ENCODE measurements at places on chromosomes 2 and 18.

DNA sequence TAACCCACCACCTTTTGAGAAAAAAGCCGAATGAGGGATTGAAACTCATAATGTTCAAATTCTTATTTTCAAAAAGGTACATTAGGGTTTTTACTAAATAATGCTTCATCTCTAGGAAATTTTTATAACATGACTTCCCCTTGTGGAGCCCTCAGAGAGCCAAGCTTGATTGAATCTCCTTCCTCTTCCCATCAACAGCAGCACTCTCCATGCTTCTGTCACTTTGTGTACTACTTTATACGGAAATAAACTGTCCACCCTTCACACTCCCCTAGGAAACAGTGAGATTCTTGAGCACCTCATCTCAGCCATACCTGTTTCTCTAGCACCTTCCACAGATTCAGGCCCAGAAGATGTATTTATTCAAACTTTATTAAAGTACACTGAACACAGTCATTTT is 51.8 kb downstream of the TFPI start:
- no peak for DNase-seq

DNA sequence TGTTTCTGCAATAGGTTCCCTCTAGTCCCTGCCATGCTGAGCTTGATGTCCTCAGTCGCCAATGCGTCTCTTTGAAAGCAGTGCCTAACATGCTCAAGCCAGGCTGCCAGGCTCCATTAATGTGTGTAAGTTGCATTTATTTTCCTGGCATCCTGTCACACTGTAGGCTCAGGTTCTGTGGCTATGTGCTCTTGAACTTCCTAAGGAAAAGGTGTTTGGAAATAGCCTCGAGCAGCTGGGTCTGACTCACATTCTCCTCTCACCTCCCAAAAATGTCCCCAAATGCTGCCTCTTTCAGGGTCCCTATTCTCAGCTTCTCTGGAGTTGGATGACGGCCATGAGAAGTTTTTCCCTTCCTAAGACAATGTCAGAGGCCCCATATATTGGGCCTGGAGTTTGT is 58.0 kb upstream of the SLC14A2 start:
- no peak for DNase-seq

DNA sequence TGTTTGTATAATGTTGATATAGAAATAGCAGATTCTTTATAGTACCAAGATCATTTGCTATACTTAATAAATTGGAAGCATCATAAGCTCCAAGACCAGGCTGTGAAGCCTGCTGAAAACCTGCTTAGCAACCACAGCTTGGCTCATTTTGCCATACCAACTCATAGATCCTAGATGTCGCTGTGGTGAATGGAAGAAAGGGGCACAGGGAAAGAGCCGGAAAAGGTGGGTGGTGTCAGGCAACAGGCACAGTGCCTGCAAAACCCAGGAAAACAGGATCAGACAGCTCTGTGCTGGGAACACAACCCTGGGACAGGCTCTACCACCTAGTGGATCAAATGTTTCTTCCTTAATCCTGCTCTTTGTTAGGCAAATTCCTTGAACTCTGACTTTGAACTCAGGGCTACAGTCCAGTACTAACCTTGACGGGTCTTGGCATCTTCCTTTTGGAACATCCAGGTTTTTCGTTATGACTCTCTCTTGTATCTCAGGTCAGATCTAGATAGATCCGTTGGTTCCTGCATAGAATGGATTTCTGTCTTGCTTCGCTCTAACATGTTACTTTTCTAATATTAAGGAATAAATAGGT is 31.6 kb downstream of the TWSG1 start:
- DNase-seq = peak; percentile 40

GRCh38 chr2:16899958-16900357 is 234.3 kb upstream of the CYRIA start:
- DNase-seq = no peak

DNA sequence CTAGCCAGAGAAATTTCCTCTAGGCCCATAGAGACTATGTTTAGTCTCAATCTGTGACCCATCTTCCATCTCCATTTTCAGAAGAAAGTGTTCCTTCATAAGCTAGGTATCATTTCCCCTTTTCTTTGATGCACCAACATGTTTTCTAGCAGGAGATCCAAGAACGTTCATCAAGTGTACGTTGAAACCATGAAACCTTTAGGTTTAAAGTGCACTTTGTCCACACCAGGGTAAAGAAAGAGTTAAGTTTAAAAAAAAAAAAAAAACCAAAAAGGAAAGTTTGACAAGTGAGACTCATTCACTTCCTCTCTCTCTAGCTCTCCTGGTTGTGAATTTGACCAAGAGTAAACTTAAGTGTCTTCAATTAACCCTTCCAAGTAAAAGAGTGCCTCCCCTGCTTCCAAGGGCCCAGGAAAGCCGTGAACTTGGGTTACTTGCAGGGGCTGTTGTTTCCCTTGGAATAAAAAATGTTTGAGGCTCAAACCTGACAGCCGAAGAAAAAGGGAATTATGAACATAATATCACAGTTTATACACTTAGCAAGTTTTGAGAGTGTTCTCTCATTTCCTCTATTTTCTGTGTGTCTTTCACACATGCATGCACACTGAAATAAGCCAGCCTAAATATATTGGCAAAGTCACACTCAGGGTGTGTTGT is 56.7 kb downstream of the LBH start:
- no peak for DNase-seq

DNA sequence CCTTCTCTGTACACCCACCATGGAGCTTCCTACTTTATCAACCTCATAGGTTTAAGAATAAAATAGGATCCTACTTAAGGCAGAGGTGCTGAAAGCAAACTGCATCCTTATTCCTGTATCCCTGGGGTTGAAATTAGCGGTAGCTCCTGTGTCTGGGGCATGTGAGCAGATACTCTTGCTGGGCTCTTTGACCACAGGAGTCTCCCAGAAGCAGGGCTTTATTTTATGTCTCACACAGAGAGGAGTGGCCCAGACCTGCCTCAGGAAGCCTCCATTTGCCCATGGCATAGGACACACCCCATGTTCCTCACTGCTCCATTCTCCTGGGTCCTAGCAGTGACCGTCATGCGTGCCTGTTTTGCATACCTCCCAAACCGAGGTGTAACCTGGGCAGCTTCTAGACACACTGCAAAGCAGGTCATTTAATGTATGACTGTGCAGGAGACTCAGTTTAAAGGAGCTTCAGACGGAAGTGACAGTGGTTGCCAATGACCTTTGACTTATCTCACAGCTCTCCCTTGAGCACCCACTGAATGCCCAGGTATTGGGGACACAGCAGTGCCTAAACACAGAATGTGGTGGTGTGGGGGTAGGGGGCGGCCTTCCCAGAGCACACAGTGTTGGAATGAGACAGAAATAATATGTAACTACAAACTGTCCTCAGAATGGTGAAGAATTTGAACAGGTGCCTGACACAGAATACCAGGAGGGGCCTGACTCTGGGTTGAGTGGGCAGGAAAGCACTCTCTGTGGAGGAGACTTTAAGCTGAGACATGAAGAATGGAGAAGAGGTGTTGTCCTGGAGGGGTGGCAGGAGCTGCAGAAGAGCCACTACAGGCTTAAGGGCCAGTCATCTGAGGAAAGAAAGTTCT is 3.7 kb downstream of the TMEM37 start:
- no peak for DNase-seq

DNA sequence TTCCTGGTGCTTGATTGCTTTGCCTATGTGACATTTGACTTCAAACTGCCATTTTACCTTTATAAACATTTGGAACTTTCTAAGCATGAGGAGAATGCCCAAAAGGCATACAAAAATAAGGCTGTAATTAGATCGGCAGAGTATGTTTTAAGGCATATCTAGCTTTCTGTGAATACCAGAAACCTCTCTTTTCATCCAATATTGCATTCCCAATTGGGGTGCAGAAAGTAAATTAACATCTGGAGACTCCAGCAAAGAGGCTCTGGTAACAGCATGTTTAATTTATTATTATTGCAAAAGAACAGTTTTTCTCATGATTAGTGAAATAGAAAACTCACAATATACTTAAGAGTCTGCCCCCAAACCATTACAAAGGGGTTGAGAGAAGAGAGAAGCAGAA is 32.1 kb downstream of the FRZB start:
- DNase-seq = no peak

- DNase-seq = peak; percentile 36
These were observed 52.7 kb upstream of the KYNU start for GRCh38 chr2:142824756-142825155.

DNA sequence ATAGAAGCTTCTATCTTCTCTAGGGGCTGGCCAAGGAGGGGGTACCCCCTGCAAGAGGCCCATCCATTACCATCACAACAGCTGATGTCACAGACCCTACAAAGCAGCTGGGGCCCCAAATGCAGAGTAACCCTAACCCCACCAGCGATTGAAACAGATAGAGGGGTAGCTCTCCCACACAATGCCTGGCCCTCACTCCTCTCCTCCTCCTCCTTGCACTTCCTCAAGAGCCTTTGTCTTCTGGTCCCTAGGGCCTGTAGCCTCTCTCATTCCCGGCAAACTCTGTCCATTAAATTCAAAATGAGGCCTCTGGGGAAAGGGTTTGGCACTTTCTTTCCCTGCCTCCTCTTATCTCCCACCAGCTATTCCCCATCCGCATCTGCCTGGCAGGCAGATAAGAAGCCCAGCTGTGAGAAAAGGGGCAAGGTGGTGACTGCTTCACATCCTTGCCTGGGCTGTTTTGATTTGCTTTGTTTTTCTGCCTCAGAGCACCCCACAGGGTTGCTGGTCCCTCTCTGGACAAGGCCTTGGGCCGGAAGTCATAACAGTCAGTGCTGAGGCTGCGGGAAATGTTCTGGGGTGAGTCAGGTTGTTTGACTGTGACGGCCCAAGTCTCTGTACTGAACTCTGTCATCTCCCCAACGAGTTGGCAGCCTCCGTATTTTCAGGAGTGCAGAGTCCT is 26.1 kb upstream of the CYP26B1 start:
- peak; percentile 35 for DNase-seq

GRCh38 chr2:38909872-38910271 is 20.2 kb downstream of the ARHGEF33 start:
- DNase-seq = no peak

GRCh38 chr2:64919261-64919660 is 69.9 kb upstream of the SLC1A4 start:
- DNase-seq = no peak

GRCh38 chr2:30412684-30413570 is 34.1 kb upstream of the LCLAT1 start:
- DNase-seq = no peak

GRCh38 chr2:3132966-3133365 is 244.7 kb downstream of the EIPR1 start:
- no peak for DNase-seq

- DNase-seq = no peak
These were observed 66.5 kb upstream of the UGP2 start for GRCh38 chr2:63775191-63775590.

DNA sequence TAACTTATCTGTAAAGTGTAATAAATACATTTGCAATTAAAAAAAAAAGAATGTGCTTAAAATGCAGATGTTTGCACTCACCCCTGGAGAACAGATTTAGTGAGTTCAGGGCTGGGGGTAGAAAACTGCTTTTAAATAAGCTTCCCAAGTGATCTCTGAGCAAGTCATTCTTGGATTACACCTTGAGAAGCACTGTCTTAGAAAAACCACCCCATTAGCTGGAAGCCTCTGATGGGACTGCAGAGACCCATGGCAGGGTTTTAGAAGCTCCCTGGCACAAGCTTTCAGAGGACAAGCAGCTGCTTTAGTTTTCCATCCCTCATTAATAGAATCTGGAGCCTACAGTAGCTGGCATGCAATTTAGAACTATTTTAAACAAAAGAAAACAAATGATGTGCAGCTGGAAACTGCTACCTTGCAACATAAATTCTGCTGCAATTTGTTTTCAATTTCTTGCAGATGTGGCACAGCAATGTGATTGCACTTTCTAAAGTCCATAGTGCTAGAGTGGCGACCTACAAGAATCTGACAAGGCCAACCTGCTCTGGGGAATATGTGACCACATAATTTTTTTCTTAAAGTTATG is 141.5 kb downstream of the CDC42EP3 start:
- DNase-seq = peak; percentile 20

- no peak for DNase-seq
These were observed 9.1 kb downstream of the IDH1 start for GRCh38 chr2:208245746-208246145.

- no peak for DNase-seq
These were observed 263.8 kb downstream of the CYRIA start for GRCh38 chr2:16401761-16402300.

DNA sequence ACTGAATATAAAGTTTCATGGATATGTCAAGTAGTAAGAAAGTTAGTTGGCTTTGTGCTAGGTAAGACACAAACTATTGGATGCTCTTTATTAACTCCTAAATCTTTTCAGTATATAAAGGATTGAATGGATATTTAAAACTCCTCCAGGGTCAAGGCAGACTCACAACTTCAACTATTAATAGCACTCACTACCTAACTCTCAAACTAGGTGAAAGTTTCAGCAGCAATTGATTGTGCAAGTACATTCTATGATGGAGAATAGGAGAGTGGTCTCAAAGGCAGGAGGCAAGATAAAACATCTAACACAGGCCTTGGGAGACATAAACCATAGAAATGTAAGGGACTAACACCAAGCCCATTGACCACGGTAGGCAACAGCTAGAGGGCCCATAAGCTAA is 328.9 kb upstream of the CHAC2 start:
- DNase-seq = no peak

DNA sequence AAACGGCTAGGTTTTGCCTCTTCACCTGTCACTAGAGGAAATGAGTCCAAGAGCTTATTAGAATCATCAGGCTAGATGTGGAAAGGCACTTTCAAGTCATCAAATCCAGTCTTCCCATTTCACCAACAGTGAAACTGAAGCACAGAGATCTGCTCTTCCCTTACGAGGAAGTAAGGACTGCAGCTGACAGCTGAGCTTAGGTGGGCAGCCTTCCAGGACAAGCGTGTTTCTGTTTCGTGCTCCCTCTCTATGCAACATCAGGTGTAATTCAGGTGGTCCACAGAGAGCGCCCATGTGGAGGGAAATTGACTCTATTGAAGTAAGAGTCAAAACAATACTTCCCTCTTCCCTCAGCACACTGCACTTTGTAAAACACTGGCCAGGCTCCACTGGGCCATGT is 5.5 kb downstream of the CYRIA start:
- DNase-seq = no peak

DNA sequence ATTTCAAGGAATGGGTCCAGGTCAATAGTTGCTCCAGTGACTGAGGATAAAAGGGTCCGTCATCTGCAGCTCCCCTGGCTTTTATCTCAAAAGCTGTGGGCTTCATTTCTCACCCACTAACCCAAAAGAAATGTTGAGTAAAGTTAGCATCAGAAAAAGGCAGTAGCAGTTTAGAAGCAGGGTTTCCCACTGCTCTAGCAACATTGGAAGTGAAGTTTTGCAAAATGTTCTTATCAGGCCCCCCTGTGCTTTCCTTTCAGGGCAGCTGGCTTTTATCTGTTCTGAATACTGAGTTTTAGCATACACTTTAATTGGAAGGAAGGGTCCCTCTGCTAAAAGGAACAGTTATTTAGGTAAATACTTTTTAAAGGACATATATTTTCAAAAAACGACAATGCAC is 296.2 kb upstream of the RAB12 start:
- DNase-seq = no peak

- DNase-seq = no peak
These were observed 838.6 kb downstream of the MBD2 start for GRCh38 chr18:53385889-53386288.

DNA sequence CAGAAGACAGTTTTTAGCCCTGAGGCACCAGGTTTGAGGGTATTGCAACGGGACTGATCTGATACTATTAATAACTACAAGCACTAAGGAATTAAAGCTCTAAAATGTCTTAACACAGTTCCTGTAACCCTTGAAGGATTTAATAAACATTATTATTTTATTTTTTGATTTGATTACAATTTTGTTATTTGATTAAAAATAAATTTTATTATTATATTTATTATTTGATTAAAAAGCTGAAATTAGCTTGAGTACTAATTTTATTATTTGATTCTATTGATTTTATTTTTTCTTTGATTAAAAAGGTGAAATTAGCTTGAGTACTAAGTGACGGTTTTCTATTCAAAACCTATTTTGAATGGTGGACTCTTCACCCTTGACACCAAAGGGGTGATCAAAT is 307.3 kb downstream of the ZNF521 start:
- DNase-seq = no peak

All from IMR-90 (cell line).